ENCODE measurements at places on chromosomes 4 and X.

DNA sequence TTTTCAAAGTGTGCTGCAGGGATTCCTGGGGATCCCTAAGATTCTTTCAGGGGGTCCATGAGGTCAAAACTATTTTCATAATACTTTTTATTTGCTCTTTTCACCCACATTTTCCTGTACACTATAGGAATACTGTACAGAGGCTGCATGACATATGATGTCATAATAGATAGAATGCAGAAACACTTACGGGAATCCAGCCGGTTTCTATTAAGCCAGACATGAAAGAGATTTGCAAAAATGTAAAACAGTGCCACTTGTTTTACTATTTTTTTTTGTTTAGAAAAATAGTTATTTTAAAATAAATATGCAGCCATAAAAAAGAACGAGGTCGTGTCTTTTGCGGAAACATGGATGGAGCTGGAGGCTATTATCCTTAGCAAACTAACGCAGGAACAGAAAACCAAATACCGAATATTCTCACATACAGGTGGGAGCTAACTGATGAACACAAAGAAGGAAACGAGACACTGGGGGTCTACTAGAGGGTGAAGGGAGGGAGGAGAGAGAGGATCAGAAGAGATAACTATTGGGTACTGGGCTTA, 5.0 kb downstream of the ZFX start:
- DNase-seq = no peak

GRCh38 chrX:72054779-72055489, 76.8 kb downstream of the RTL5 start:
- peak; percentile 28 for DNase-seq

- no peak for DNase-seq
Measured at GRCh38 chr4:157521906-157522305, 301.4 kb downstream of the GRIA2 start.

DNA sequence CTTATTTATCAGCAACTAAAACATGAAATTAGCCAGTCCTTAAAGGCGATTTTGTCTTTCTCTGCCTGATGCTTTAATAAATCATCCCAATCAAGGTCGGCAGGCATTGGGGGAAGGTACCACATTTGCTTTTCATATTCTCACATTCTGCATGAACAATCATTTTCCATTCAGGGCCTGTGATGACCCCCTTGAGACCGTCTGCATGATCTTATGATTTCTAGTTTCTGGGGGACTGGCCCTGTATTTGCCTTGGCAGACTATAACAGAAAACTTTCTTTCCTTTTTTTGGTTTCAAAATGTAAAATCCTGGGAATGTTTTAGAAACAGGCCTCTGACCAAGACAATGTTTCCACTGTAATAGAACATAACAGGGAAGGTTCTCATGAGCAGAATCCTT, 296.8 kb downstream of the IDS start:
- DNase-seq = no peak

GRCh38 chr4:108850219-108850649, 87.4 kb upstream of the ETNPPL start:
- DNase-seq = no peak

DNA sequence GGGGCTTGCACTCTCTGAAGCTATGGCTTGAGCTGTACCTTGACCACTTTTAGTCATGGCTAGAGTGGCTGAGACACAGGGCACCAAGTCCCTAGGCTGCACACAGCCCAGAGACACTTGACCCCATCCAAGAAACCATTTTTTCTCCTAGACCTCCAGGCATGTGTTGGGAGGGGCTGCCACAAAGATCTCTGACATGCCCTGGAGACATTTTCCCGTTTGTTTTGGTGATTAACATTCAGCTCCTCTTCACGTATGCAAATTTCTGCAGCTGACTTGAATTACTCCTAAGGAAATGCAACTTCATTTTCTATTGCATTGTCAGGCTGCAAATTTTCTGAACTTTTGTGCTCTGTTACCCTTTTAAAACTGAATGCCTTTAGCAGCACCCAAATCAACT, 142.6 kb downstream of the TECRL start:
- no peak for DNase-seq

- DNase-seq = no peak
Measured at GRCh38 chr4:25608644-25609043, 47.0 kb upstream of the SLC34A2 start.

- no peak for DNase-seq
Measured at GRCh38 chr4:95049551-95050233, 291.9 kb downstream of the BMPR1B start.

- no peak for DNase-seq
Measured at GRCh38 chr4:38069271-38069760, 109.1 kb downstream of the PTTG2 start.

DNA sequence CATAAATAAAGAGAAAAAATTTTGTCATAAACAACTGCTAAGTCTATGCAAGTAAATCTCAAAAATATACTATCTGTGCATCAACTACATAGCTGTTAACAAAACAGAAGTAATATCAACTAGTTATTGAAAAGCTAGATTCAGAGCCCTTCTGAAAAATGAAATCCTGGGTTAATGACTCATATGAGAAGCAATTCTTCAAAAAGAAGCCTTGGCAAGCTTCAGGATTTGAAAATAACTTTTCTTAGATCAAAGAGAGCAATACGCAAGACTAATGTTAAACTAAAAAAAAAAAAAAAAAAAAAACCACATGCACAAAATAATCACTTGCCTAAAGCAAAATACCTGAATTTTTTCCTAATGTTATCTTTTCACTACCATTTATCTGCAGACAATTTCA, 566.1 kb upstream of the BOD1L1 start:
- no peak for DNase-seq
